ENCODE measurements at places on chromosomes 7 and 10. TPM values are rescaled to one million over a fixed set of nuclear protein-coding genes. Genes with fewer than 3 reads are reported as not detected.

The HGF gene
- total RNA-seq = 0.32 TPM

The CRPPA gene
- total RNA-seq = 0.66 TPM

The ZNF365 gene
- 0.39 TPM for total RNA-seq

The PRR15 gene
- 21.2 TPM for total RNA-seq

The PDZD7 gene
- 1.9 TPM for total RNA-seq

The AGBL3 gene
- total RNA-seq = 1.6 TPM

The HABP2 gene
- 0.09 TPM for total RNA-seq

The ELN gene
- total RNA-seq = 3.9 TPM

The PRRT4 gene
- total RNA-seq = 1.5 TPM

- no peak for DNase-seq
These were observed 283.0 kb downstream of the TCF7L2 start for GRCh38 chr10:113232928-113233511.

GRCh38 chr7:98286093-98286539 lies 4.6 kb downstream of the BRI3 start:
- no peak for DNase-seq

DNA sequence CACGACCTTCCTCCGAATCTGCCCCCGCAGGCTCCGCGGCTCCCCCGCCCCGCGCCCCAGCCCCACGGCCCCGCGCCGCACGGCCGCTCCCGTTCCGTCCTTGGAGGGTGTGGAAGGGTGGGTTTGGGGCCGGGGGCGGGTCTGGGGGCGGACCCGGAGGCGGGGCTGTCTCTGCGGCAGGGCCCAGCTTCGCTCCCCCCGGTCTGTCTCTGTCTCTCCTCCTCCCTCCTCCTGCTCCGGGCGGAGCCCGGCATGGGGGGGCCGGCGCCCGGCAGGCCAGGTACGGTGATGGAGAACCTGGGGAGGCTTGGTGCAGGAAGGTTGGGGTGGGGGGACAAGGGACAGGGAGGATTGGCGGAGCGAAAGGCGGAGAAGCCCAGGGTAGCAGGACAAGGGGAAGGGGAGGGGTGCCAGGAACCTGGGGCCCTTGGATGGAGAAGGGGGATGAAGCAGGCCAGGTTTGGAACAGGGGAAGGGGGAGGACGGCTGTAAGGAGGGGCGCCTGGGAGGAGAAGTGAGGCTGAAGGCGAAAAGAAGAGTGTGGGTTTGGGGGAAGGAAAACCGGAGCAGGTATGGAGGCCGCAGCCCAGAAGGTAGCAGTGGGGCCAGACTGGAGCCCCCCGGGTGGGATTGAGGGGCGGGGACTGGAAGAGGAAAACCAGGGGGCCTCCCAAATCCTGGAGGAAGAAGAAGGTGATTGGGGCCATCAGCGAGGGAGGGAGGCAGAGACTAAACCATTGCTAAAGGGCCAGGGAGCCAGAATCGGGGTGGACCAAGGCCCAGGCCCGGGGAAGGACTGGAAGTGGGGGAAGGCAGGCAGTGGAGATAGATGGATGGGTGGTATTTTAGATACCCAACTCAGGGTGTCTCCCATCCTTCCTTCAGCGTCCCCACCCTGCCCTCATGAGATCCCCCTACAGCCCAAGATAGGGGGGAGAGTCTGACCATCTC lies at the start of gene NYAP1:
Gene NYAP1 (plus strand): TSS at position 206 of the 951 bp plus-strand sequence. CDS start 1,385 bp downstream, outside the sequence.
- DNase-seq = peak; percentile 63

GRCh38 chr10:27741173-27742091 lies 4.2 kb downstream of the MKX start:
- DNase-seq = peak; percentile 38

- no peak for DNase-seq
These were observed 455 bp downstream of the CUL2 start for GRCh38 chr10:35089611-35090161.

DNA sequence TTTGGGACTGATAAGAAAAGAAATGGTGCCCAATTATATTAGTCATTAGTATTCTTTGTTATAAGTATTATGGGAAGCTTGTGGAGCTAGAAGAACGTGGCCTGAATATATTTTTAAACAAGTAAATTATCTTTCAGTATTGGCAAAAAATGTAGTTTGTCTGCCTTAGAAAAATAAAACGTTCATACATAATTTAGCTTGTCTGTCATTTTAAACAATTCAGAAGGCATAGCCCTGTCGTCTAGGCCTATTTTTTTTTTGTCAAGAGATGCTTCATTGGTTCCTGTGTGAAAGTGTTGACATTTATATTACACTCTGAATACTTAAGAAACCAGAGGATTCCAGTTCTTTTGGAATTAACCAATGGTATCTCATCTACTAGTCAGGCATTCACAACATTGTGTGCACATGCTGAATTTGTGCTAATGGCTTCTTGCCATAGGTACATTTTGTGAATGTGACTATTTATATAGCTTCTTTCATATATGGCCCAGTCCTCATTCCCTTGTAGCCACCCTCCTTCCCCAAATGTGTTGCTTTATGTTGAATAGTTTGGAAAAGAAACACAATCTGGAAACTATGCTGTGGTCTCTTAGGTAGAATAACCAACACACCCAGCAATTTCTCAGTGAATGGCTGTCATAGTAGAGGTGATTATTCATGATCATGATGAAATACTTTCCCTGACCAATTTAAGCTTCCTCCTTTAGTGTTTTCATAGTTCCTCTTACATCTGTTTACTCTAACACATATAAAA lies 435.8 kb downstream of the EXOC4 start:
- DNase-seq = no peak

GRCh38 chr10:9297580-9297979 lies 1243.1 kb downstream of the GATA3 start:
- no peak for DNase-seq

GRCh38 chr7:123987445-123987844 lies 45.4 kb downstream of the TMEM229A start:
- no peak for DNase-seq

- DNase-seq = no peak
These were observed 19.2 kb upstream of the SEC61G start for GRCh38 chr7:54778166-54778565.

GRCh38 chr10:124626759-124627380 lies 117.3 kb downstream of the FAM53B start:
- peak; percentile 34 for DNase-seq

- DNase-seq = no peak
These were observed 91.5 kb downstream of the NEURL1 start for GRCh38 chr10:103585011-103585405.

- DNase-seq = no peak
These were observed 118.6 kb downstream of the PON1 start for GRCh38 chr7:95205665-95206225.

- no peak for DNase-seq
These were observed 18.4 kb upstream of the EXOC6 start for GRCh38 chr10:92829786-92830377.

GRCh38 chr10:101114646-101115045 lies 16.5 kb upstream of the TLX1 start:
- DNase-seq = no peak

DNA sequence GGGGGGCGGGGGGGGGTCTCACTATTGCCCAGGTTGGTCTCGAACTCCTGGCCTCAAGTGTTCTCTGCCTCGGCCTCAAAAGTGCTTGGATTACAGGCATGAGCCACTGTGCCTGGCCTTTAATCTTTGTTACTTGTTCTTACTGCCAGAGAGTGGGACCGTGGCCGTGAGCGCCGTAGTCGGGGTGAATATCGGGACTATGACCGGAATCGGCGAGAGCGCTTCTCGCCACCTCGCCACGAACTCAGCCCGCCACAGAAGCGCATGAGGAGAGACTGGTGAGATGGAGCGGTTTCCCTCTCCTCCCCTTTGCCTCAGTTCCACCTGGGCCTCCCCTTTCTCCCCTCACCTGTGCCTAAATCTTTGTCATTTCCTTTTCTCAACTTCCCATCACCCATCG lies 6.2 kb downstream of the SRRT start:
- no peak for DNase-seq

- DNase-seq = no peak
These were observed 90.9 kb downstream of the ACTR3B start for GRCh38 chr7:152850420-152850819.

DNA sequence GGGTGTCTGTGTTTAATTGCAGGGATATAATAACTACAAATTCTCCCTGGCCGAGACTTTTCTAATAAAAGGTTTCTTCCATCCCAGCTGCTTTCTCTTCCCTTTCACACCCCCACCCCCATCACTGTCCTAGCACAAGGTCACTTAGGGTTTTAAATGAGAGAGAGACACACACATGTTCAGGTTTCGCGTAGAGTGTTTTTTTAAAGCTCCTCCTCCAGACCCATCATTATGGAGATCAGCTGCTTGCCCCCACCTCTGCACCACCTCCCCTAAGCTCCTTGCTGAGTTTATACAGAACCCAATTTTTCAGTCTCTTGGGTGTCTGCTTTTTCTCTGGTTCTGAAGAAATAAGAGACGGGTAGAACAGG lies 18.6 kb downstream of the LRMDA start:
- no peak for DNase-seq

GRCh38 chr10:58776568-58777318 lies 264.1 kb downstream of the BICC1 start:
- no peak for DNase-seq

DNA sequence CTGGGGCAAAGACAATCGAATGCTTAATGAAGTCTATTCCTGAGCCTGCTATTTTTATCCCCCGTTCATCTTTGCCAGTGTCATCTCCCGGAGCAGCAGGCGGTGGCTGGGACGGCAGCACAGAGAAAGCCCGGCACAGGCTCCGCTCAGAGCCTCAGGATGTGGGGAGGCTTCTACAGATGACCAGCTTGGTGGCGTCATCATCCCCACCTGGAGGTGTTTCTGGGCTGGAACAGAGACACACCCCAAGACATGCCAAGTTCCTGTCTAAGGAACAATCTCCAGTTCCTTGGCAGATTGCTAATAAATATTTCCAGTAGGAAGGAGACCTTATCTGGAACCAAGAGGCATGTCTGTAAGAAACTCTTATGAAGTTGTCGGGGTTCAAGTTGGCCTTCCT lies 552.4 kb upstream of the MGMT start:
- no peak for DNase-seq

GRCh38 chr7:77993838-77994237 lies 195.3 kb downstream of the PHTF2 start:
- DNase-seq = no peak

GRCh38 chr7:98217623-98218582 lies 6.7 kb downstream of the BHLHA15 start:
- DNase-seq = no peak

GRCh38 chr10:102691285-102692066 lies 22.7 kb downstream of the ARL3 start:
- no peak for DNase-seq

DNA sequence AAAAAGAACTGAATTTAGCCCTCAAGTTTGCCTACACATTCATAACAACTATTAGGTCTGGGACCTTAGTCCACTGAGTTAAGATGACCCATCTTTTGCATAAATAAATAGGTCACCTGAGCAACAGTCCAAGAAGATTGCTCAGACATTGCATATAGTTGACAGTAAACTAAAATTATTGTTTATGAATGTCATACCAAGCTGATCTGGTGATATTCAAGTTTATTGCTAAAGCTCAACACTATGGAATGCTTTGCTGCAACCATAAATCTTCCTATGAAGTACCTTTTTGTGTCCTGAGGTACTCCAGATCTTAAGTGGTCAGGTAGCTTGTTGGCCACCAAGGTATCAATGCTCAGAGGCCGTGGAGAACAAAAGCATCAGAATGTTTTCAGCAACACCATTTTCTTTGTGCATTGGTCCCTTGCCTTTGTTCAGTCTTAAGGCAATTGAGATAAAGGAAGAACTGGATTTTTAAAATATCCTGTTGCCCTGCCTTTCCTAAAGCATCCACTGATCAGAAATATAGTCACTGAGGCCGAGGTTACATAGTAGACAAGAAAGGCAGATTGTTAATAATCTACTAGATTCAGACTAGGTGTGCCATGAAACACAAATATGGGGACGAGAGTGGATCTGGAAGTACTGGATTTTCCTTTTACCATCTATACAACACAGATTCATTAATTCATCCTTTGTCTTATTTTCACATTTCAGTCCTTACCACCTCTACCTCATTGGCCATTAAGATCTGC lies 321.3 kb downstream of the PTEN start:
- no peak for DNase-seq

DNA sequence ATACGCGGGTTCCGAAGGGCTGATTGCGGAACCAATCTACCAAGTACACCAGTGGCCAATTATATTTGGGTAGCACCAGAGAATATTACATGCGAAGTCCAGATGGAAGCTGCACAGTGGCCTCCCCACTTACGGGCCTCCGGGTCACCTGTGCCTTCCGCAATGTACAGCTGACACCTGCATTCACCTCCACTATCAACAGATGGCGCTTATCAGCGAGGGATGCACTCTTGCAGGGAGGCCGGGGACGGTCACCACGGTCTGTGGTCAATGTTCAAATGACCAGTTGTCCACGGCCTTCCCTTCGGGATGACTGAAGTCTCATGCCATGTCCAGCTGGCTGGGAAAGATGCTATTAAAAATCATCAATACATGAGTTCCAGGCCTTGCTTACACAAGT lies 47.6 kb downstream of the SLIT1 start:
- DNase-seq = peak; percentile 60

DNA sequence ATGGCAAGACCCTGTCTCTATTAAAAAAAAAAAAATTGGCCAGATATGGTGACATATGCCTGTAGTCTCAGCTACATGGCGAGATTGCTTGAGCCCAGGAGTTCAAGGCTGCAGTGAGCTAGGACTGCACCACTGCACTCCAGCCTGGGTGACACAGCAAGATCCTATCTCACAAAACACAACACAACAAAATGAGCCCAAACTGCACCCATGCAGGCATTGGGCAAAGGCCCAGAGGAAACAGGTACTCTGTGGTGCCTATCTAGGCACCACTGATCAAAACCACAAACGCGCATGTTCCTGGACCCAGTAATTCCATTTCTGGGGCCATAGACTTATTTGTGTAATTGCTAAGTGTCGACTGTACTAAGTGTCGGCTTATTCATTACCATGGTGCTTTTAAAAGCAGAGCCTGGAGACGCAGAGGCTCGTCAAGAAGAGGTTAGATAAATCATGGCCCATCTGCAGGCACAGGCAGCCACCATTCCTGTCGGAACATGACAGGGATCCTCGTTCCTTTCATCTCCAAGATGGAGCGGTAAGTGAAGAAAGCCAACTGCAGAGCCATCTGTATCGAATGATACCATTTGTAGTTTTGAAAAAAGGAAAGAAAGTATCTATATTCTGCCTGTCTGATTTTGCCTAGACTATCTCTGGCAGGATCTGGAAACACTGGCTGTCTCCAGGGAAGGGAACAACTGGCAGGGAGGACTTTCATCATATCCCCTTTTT lies 160.4 kb upstream of the RHEB start:
- no peak for DNase-seq

DNA sequence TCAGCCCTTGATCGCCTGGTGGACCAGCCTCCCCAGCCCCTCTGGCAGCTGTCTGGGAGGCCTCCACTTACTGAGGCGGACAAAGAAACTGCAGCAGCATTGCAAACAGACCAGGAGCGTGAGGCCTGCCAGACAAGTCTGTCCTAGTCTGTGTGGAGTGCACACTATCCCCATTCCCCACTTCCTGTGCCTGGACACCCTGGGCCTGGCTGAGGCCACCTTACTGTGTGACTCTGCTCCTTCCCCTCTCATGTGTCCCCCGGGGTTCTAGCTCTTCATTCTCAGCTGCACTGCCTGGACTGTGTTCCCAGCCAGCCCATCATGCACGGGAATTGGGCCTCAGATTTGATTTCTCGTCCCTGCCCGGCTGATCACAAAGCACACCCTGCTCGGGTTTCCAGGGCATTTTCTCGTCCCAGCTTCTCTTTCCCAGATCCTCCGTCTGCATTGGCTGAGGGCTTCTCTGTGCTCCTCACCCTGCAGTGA lies 16.7 kb upstream of the C10orf90 start:
- DNase-seq = no peak
